ENCODE measurements at places on chromosomes 3 and 15.
A peak's percentile ranks its signal among the peaks of the same experiment; 100 is the strongest.

GRCh38 chr3:197428117-197428801 is 127.5 kb downstream of the BDH1 start:
- peak; percentile 55 for DNase-seq

DNA sequence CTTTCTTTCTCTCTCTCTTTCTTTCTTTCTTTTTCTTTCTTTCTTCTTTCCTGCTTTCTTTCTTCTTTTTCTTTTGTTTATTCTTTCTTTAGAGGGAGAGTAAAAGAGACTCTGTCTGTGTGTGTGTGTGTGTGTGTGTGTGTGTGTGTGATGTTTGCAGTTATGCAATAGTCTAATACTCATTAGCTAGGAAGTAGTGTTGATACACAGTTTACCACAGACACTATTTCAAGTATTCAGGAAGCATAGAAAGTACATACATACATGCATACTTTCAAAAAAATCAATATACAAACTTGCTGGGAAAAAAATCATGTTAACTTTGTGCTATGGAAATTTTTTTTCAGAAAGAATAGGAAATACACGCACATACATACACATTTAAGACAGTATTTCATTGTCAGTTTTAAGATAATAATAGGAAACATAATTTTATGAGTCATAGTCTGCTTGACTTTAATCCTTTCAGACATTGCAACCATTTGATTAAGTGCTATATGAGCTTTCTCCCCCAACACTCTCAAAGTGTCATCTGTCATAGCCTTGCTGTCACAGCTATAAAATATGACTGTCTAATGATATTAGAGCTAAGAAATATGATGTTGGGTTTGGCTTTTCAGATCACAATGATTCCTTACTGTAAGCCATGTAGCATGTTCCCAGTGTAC is 74.9 kb upstream of the EPHA3 start:
- DNase-seq: no peak

- peak; percentile 67 for DNase-seq
Measured at GRCh38 chr3:142723968-142724681, at the start of gene TRPC1. TRPC1 (plus strand) TSS chr3:142724034; CDS start chr3:142724560, 526 bp downstream.

- DNase-seq: no peak
Measured at GRCh38 chr3:134644731-134645514, 5.9 kb downstream of the KY start.

GRCh38 chr15:39165020-39165706 is 415.7 kb upstream of the THBS1 start:
- no peak for DNase-seq

GRCh38 chr15:23387621-23388190 is 33.2 kb downstream of the GOLGA8S start:
- no peak for DNase-seq

GRCh38 chr3:168707900-168708299 is 612.2 kb upstream of the GOLIM4 start:
- no peak for DNase-seq

DNA sequence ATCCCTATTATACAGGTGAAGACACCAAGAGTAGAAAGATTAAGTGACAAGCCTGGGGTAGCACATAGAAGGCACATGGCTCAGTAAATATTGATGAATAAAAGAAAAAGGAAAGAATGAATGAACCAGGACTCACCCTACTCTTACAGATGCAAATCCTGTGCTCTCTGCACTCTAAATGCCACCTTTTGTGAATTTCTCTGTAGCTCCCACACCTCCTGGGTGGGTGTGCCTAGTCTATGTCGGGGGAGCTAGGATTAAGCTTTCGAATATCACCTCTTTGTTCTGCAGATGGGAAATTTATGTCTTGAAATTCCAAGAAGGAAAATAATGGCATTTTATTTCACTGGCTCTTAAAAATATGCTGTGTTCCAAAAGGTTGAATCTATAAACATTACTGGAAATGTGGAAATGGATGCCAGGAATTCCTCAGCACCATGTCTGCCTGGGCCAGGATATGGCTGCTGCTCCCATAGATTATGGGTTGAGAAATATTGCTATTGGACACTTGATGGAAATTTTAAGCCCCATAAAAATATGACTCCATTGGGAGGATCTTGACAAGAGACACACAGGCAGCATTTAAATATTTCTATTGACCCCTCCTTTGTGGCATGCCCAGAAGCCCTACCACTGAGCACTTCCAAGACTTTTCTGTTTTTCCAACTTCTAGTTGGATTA is 43.3 kb downstream of the CCNB2 start:
- no peak for DNase-seq

GRCh38 chr3:172096881-172097420 is 57.6 kb downstream of the FNDC3B start:
- DNase-seq: no peak

DNA sequence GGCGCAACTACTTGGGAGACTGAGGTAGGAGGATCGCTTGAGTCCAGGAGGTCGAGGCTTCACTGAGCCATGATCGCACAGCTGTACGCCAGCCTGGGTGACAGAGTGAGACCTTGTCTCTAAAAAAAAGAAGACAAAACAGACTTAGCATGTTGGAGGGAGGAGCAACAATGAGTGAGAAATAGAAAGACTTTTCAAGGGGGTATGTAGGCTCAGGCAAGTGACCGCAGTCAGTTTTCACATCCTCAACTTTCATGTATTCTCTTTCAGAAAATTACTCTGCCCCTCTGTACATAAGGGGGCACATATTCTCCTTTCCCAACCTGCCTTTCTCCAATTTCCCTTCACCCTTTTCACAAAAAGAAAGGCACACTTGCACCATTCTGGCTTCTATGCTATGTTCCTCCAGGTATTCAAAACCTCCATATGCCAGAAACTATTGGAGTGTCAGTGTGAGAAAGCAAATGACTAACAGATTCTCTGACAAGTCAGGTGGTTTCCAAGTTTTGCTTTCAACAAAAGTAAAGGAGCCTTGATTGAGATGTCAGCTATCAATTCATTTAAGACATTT is 7.6 kb downstream of the NSUN3 start:
- DNase-seq: no peak

- no peak for DNase-seq
Measured at GRCh38 chr3:67094167-67094566, 96.1 kb downstream of the KBTBD8 start.

GRCh38 chr3:123085293-123085931 is 18.6 kb downstream of the PDIA5 start:
- DNase-seq: no peak

- no peak for DNase-seq
Measured at GRCh38 chr15:57646087-57646486, 54.4 kb downstream of the MYZAP start.

DNA sequence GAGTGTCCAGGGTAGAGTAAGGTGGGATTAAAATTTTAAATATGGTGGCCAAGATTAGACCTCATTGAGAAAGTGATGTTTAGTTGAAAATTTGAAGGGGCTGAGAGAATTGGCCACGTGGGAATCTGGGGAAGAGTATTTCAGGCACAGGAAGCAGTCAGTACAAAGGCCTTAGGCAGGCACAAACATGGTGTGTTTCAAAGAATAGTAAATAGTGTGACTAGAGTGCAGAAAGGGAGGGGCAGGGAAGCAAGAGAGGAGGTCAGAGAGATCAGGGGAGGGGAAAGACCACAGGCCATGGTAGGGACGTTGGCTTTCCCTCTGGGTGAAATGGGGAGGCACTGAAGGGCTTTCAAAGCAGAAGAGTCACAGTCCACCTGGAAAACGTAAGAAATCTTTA is 36.6 kb upstream of the POMGNT2 start:
- DNase-seq: no peak

GRCh38 chr15:59378855-59379254 is 6.2 kb upstream of the MYO1E start:
- no peak for DNase-seq

DNA sequence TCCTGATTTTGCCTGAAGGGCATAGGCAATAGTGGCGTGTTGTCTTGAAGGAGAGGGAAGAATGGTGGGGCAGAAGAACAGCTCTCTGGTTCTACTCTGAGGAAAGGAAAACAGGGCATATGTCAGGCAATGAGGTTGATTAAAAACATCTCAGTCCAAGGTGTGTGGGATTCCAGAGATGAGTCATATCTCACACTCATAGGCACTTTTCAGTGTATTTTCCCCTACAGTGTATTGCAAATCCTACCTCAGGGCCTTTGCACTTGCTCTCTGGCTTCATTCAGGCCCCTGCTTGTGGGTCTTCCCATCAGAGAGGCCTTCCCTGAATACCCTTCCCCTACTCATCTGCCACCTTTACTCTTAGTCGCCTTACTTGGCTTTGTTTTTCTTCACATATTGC is 107.8 kb downstream of the SLCO3A1 start:
- no peak for DNase-seq

DNA sequence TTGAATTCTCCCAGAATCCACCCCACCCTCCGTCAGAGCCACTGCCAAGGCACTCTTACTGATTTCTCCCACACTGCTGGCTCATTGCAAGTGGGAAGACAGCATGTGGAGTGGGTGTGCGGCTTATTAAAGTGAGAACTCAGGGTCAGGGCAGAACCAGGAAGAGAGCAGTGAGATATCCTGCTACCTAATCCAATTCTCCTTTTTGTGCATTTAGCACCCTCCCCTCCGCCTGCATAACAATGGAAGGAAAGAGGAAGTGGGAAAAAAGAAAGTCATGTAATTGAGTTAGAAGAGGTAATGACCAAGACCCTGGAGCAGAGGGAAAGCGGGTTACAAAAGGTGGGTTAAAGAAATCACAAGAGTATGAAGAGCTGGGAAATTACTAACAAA is 27.8 kb upstream of the PIK3CB start:
- DNase-seq: no peak

GRCh38 chr15:72229076-72229946 is 1.7 kb downstream of the PKM start:
- DNase-seq: no peak

DNA sequence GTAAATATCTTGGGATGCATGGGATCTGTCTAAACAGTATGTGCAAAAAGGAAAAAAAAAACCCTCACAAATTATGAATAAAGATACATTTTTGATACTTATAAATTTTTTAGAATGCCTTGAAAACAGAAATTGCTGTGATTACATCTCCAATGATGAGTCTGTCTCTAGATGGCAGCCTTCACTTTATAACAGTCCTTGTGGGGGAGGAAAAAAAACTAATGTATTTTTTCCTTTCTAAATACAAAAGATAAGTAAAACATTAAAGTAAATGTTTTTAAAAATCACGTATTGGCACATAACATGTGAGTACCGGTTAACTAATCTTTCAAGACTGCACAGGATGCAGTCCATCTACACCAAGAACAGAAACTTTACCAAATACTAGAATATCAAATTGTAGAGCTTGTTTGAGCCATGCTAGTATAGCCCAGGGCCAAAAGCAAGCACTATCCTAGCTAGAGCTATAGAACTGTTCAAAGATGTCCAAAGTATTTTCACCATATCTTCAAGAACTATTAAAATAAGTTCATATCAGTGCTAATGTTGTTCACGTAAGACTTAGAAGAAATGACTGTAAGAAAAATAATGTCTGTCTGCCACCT is 206.4 kb downstream of the STAG1 start:
- DNase-seq: no peak

GRCh38 chr15:85365980-85366379 is 14.4 kb upstream of the AKAP13 start:
- DNase-seq: no peak

- no peak for DNase-seq
Measured at GRCh38 chr3:160098926-160099626, 110.4 kb downstream of the IL12A start.

DNA sequence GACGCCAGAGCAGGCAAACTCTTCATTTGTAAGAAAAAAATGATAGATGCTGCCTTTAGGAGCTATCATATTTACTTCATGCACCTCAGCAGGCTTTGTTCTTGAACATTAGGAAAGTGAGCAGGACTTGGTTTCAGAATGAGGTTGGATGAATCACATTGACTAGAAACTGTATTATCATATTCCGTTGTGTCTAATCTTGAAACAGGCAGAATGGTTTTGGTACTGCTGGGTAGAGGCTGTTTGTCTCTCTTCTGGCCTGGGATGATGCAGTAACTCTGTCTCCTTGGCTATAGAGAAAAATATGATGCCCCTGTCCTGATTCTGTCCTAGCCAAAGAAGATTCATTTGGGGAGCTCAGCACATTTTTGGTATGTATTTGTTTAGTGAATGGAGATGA is 344.2 kb upstream of the GRM7 start:
- no peak for DNase-seq

GRCh38 chr3:195876297-195877064 is 31.9 kb downstream of the TNK2 start:
- DNase-seq: no peak

- no peak for DNase-seq
Measured at GRCh38 chr3:46859001-46859710, 4.1 kb downstream of the MYL3 start.

DNA sequence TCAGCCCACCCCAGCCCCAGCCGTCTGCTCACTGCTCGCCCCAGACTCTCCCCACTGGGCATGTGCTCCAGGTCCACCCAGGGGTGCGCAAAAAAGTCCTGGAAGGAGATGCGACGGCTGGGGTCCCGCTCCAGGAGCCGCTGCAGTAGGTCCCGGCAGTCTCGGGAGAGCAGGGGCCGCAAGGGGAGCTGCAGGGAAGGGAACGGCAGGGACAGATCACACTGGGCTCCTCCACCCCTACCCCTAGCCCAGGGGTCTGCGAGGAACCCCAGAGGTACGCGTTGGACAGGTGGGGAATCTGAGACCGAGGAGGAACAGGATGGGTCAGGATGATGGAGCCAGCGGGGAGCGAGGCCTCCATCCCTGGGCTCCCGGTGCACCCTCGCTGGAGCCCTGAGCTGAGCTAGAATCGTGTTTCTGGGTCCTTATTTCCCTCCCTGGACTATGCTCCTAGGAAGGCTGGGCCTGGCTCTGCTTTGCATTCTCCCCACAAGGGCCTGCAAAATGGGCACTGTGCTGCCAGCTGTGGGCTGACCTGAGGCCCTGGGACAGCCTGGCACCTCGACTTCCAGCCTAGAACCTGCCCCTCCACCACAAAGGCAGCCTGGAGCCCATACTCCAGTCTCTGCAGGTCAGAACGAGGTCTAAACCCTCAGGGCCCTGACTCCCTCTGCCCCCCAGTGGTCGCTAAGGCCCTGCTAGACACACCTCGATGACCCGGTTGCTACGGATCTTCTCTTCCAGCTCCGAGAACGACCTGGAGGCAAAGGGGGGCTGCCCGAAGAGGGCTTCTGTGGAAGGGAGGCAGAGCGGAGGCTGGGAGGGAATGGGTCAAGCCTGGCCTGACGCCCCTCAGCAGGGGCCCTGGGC is 3.2 kb downstream of the ULK3 start:
- DNase-seq: no peak

DNA sequence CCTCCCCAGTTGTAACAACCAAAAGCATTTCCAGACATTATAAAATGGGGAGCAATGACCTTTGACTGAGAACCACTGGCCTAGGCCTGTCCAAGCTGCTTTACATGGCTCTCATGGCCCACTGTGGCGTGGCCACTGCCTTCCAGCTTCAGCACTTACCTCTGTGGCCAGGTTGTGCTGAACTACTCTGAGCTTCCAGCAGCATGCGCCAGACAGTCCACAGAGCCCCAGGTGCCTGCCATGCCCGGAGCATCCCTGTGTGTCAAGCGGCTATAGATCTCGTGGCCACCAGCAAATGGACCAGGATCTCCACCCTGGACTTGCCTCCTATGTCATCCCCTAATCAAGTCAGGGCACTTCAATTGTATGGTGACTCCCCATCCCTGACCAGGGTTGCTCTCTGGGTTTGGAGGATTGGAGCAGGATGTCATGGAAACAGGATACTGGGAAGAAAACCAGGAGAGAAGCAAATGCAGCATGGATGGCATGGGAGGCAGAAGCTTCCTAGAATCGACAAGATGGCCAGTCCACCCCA is 199.7 kb downstream of the UACA start:
- DNase-seq: no peak
